ENCODE measurements at places on chromosomes 2 and 18.

GRCh38 chr2:123086613-123087385 is 938.3 kb upstream of the CNTNAP5 start:
- DNase-seq: no peak

DNA sequence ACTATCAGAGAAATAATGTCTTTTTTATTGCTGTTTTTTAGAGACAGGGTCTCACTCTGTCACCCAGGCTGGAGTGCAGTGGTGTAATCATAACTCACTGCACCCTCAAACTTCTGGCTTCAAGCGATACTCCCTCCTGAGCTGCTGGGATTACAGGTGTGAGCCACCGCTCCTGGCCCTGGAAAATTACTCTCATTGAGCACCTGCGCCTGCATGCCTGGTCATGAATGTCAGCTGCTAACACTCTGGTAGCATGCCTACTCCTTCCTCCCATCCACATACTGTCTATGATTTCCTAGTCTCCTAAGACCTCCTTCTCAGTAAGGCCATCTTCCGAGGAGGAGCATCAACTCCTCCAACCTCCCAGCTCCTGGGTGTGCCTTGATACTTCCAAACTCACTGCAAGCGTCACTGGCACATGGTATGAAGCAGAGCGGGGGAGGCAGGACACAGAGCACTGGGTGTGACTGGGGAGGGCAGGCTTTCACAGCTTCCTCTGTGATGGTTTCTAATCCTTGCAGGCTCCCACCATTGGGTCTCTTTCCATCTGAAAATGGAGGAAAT is 1.6 kb upstream of the MAP2 start:
- no peak for DNase-seq

DNA sequence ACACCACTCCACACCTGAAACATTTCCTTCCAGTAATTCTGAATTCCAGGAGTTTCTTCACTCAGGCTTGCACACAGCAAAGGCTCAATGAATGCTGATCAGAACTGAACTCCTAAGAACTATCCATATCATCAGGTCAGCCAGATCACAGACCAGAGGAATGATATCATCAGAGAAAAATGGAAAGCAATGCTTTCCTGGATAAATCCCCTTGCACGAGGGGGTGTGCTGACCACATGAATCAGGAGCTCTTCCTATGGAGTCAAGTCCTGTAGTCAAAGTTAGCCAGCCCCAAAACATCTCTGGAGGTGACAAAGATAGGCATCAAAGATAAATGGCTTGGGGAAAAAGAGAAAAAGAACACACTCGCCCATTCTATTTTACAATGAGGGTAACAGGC is 83.8 kb upstream of the ACVR2A start:
- DNase-seq: no peak

- no peak for DNase-seq
Observed at GRCh38 chr18:10381951-10382350, 72.5 kb upstream of the APCDD1 start.

DNA sequence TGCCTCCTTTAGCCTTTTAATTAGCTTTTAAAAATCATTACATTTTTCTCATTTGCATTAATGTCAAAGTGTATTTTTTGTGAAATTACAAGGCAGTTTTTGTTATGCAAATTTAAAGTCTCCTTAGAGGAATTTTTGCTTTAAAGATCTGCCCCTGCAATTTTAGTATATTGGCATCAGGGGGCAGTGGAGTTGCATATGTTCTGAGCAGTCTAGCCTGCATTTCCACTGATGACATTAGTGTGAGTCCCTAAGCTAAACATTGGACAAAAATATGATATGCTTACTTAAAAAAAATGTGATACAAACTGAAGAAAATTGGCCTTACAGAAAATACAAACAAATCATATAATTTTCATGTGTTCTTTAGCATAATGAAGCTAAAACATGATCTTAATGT is 426.5 kb downstream of the SLC4A3 start:
- no peak for DNase-seq

GRCh38 chr2:234409590-234409989 is 87.3 kb downstream of the ARL4C start:
- DNase-seq: no peak

DNA sequence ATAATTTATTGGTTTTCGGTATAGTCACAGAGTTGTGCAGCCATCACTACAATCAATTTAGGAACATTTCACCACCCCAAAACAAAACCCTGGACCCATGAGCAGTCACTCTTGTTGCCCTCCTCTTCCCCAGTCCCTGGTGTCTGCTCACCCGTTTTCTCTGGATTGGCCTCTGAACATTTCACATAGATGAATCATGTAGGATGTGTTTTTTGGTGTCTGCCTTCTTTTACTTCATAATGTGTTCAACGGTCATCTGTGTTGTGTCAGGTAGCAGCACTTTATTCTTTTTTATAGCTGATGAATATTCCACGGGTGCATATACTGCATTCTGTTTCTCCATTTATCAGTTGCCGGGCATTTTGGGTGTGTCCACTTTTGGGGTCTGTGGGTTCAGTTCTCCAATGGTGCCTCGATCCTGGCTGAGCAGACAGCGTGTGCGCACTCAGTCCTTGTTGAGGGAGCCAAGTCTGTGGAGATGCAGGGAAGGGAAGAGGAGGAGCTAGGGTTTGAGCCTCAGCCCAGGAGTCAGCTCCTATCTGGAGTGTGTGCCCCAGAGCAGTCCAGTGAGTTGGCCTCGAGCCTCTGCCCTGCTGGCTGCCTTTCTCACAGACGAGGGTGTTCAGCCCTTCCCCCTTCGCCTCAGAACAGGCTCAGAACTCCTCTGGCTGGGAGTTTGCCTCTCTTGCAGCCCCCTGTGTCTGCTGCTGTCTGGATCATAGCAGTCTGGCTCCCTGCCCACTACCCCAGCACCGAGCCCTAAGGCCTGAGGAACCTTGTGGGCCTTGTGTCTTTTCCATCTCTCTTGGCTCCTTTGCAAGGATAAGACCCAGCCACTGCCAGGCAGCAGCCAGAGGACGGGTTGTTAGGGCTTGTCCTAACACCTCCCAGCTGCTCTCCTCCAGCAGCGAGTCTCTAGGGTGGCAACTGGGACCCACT is 18.0 kb downstream of the C2orf74 start:
- DNase-seq: no peak

DNA sequence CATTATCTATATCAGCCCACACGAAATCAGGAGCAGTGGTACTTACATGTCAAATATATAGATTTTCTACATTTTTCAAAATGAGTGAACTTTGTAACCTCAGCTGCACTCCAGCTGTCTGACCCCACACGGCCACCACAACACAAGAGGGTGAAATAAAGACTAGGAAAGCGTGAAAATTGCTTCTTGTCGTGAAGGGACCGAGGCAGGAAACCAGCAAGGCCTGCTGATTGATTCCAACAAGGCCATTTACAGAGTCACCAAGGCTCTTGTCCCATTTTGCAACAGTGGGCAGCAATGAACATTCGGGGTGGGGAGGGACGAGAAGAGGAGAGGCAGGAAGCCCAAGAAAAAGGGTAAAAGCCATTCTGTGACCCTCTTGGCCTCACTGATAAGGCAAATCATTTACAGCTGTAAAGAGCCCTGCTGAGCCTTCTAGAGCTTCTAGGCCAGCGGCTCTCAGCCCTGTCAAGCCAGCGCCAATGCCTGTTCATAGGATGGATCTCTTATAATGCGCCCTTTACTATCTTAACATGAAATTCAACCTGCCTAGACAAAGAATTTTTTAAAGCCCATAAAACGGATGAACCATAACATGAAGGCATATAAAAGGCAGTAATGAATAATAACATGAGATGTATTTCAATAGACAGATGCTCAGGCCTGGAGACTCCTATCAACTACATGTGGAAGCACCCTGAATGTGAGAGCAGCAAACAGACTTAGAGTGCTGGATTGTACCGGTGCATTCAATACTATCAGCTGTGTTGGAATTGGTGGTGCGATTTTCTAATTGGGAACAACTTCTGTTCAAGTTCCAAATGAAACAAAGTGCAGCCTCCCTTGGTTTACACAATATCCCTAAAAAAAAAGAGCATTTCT is 269.0 kb downstream of the CDCA7 start:
- no peak for DNase-seq

DNA sequence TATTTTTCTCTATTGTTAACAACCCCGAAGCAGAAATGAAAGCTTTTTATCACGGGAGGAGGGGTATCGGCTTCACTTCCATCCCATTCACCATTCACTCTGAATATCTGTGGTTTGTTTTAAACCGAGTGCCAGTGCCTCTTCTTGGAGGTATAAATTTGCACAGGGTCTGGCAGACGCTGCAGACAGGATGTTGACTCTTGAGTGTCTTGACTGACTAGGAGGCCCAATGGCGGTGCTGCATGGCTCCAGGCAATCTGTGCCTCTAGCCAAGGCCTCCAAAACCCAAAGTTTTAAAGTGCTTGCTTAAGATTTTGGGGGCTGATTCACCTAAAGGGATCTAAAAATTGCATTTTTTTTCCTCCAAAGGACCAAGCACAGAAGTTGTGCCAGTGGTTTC is 183.8 kb downstream of the LTBP1 start:
- DNase-seq: no peak

GRCh38 chr18:6917072-6917471 is 187.6 kb downstream of the ARHGAP28 start:
- no peak for DNase-seq

GRCh38 chr2:30034052-30034775 is 112.6 kb upstream of the YPEL5 start:
- no peak for DNase-seq

GRCh38 chr2:132038179-132038882 is 123.4 kb downstream of the ANKRD30BL start:
- DNase-seq: no peak

DNA sequence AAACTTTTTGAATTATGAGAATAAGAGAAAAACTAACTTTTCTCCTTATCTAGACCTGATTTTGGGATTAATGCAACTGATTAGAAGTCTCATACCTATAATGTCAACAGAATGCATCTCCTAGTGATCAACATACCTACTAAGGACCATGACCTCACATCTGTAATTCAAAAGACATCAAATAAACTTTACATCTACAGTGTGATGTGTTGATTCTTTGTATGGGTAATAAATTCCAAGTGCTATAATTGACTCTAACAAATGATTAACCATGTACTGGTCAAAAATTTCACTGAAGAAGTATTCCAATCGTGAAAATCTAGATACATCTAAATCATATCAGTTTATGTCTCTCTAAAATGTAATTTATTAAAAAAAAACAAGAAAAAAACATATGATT is 84.5 kb downstream of the STRN start:
- no peak for DNase-seq

GRCh38 chr2:694174-694573 is 17.0 kb upstream of the TMEM18 start:
- DNase-seq: no peak

DNA sequence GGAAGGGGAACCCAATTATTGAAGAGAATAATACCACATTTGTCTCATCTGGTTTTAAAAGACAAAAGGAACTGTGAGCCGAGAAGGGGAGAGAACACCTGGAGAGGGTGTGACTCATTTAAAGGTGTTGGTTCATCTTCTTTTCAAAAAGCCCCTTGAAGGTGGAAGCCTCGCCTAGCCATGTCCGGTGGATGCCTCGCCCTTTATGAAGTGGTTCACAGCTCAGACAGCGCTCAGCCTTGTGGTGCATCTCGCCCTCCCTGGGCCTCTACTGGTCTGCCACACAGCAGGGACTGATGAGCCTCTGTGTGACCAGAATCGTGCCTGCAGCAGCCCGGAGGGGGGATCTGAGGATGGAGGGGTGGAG is 290.0 kb upstream of the CXCR4 start:
- DNase-seq: no peak

Data from stimulated activated CD4-positive, alpha-beta T cell treated with anti-CD3 and anti-CD28 coated beads, Interleukin-1b, Interleukin-23, amount 100 ng/mL, for 1 hour (primary cell).